ENCODE measurements at places on chromosomes 1 and 21.
A peak's percentile ranks its signal among the peaks of the same experiment; 100 is the strongest.

DNA sequence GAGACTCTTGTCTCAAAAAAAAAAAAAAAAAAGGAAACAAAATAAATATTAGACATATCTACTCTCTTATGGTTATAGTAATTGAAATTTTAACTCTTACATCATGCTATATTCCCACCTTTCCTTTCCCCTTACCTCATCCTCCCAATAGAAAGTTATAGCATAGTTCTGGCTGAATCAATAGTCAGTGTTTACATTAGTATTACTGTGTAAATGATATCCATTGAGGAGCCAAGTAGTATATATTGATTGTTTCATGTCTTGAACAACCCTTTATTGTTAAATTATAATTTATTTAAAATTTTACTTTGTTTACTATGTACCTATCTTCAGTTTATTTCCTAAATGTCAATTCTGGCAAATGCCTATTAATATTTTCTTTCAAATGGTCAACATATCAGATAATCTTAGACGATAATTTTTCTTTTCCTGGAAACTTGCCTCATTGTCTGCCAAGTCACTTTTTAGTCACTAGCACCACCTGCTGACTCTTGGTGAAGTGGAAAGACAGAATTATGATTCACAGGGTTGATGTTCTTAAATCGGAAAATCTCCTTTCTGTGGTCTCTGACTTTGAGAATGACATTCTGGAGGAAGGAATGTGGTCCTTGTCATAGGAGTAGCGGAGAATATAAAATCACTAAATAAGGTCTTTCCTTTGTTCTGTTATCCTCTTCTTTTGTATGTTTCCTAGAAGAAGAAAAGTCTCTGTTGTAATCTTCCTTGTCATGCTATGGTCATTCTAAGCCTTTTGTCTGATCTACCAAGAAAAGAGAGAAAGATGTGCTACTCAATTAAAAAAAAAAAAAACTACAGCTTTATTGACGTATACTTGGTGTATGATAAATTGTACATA, 8.6 kb downstream of the HJV start:
- DNase-seq = peak; percentile 71

DNA sequence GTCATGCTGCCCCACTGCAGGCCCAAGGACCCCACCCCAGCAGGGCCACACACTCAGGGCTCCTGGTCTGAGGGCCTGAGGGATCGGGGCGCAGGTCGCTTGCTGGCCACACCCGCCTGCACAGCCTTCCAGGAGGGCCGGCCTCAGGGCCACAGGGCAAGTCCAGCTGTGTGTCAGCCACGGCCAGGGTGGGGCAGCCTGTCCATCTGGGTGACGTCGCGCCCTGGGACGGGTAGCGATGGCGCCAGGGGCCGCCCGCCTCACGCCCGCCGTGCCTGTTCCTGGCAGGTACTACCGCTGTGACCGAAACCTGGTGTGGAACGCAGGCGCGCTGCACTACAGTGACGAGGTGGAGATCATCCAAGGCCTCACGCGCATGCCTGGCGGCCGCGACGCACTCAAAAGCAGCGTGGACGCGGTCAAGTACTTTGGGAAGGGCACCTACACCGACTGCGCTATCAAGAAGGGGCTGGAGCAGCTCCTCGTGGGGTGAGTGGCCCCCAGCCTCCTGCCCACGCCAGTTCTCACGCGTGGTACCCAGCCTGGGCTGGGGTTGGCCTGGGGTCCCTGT, 2.5 kb downstream of the COL6A1 start:
- no peak for DNase-seq

- peak; percentile 52 for DNase-seq
Measured at GRCh38 chr1:226001963-226002666, 3.0 kb upstream of the SDE2 start.

DNA sequence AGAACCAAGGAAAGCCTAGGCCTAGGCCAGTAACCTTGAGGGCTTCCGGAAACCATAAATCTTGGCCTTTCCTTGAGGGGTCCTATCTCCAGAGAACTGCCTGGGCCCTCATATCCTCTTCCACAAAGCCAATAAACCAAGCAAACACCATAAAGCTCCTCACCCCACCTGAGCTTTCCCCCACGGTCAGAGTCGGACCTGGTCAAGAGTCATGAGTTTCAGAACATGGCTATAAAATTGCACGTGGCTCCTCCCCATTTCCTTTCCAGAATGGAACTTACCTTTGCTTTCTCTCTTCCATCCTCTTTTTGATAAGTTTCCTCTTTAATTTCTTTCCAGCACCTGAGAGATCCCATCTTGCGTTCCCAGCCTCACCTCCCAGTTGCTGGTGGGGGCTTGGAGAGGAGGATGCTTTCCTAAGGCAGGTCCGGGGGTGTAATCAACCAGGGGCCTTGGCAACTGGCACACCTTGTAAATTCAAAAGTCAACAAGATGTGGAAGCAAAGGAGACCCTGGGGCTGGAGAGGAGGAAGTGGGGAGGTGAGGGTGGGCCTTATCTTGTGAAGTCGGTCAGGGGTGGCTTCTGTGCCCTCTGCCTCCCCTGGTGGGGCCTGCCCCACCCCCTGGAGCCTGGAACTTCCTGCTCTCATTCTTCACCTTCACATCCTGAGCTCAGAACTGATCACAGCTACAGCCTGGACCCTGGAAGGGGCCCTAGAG, 259.9 kb downstream of the FOXD2 start:
- no peak for DNase-seq

DNA sequence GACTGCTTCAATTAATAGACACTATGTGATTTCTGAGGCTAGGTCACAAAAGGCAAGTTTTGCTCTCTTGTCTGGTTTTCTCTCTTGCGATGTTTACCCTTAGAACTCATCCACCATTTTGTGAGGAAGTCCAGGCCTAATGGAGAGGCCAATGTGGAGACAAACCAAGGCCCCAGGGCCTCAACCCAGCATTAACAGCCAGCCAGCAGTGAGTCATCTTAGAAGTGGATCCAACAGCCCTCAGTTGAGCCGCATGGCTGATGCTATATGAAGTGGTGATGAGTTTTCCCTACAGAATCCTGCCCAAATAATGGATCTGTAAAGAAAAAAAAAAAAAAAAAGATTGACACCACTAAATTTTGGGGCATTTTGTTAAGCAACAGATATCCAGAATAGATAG, 95.1 kb downstream of the DNTTIP2 start:
- DNase-seq = no peak

Measured in CD4-positive, alpha-beta T cell treated with Interleukin-6 at 100 ng/mL for 8 hours (primary cell).